ENCODE measurements at places on chromosomes 6 and 20.

GRCh38 chr6:37222125-37222967 is 35.2 kb upstream of the TBC1D22B start:
- DNase-seq, result peak; percentile 67

- DNase-seq, result no peak
These were observed 168.4 kb downstream of the EDN1 start for GRCh38 chr6:12458558-12458957.

GRCh38 chr20:51259455-51259854 is 236.5 kb upstream of the KCNG1 start:
- no peak for DNase-seq

DNA sequence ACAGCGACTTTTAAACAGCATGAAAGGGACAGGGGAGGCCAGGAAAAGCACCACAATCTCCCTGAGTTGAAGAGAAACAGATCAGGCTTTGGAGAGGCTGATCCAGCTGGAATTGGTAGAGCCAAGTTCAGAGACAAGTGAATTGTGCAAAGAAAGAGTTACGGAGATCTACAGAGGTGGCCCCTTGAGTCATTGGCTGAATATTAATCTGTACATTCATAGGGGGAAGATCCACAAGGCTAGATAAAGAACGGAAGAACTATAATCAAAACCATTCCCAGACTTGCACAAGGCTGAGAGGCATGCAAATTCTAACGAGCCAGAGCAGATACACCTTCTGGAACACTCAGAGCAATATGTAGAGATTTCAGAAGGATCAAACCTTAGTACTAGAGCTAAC is 14.2 kb upstream of the FOXQ1 start:
- no peak for DNase-seq

DNA sequence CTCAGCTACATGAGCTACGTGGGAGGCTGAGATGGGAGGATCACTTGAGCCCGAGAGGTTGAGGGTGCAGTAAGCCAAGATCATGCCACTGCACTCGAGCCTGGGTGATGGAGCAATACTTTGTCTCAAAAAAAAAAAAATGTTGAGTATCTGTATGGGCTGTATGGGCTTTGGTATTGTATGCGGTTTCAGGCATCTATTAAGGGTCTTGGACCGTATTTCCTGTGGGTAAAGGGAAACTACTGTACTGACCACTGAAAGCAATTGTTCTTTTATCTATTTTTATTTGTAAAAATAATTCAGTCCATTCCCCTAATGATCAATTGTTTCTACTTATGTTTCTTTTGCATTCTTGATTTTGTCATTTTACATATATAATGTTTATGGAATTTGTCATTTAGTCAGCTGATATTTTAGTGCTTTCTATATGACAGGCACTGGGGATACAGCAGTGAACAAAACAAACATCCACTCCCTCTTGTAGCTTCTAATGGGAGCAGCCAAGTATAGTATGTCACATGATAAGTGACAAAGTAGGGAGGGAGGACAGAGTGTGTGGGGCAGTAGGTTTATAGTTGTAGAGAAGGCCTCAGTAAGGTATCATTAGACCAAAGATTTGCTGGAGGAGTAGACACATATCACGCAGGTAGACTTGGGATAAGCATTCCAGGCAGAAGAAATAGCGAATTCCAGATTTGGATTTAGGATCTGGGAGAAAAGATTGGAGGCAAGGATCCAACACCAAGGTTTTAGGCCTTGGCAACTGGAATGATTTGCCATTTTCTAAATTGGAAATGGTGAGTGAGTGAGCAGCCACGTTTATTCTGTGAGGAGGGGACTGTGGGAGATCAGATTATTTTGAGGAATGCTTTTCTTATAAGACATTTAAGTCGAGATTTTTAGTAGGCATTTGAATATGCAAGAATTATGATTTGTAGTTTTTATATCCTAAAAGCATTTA is 6.0 kb downstream of the PCMT1 start:
- DNase-seq, result no peak

GRCh38 chr6:8855411-8855810 is 420.1 kb upstream of the SLC35B3 start:
- DNase-seq, result no peak

GRCh38 chr6:37048851-37049757 is 43.6 kb downstream of the FGD2 start:
- peak; percentile 77 for DNase-seq

GRCh38 chr6:53829698-53830221 is 35.0 kb downstream of the LRRC1 start:
- no peak for DNase-seq

- no peak for DNase-seq
These were observed 14.5 kb downstream of the FOXC1 start for GRCh38 chr6:1624058-1624850.

DNA sequence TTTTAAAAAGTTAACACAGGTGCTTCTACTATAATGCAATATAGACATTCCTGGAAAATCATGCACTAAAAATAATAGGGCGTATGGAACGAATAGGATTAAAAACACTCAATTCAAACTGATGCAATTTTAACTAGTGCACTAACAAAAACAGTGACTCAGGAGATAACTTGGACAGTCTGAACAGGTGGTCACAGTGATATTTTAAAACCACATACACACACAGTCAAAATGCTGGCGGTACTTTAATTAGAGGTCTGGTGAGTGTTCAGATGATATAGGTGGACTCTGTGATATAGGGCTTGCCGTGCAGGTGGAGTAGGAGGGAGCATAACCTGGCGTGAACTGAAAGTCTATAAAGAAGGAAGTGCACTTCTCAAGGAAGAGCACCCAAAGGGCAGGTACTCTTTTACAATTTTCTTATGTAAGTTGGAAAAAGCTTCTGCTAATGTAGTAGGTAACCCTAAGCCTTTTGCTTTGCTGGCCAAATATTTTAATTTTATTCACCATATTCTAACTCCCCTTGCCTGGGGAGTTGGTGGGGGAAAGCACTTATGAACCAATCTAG is 41.9 kb upstream of the PLN start:
- DNase-seq, result no peak

GRCh38 chr6:129894921-129895320 is 33.8 kb upstream of the TMEM244 start:
- no peak for DNase-seq

GRCh38 chr20:50554694-50555579 is 44.8 kb downstream of the PTPN1 start:
- peak; percentile 26 for DNase-seq

- DNase-seq, result no peak
These were observed 202.0 kb upstream of the GMDS start for GRCh38 chr6:2447318-2447920.

- DNase-seq, result no peak
These were observed 38.1 kb downstream of the CRYBG1 start for GRCh38 chr6:106398621-106399020.

All from stimulated activated naive CD4-positive, alpha-beta T cell treated with Interleukin-2 at 50 U/mL for 16 hours (primary cell).